T-helper 2 cell treated with Interferon-gamma antibody and Interleukin-4, amounts not matched to agents 5 μg/mL and 100 μg/mL, for 36 hours (primary cell): ENCODE measurements at places on chromosomes 7 and 10.

GRCh38 chr10:76401006-76401405 is 969.6 kb downstream of the LRMDA start:
- no peak for DNase-seq

GRCh38 chr7:127891144-127891543 is 140.1 kb downstream of the LRRC4 start:
- no peak for DNase-seq

DNA sequence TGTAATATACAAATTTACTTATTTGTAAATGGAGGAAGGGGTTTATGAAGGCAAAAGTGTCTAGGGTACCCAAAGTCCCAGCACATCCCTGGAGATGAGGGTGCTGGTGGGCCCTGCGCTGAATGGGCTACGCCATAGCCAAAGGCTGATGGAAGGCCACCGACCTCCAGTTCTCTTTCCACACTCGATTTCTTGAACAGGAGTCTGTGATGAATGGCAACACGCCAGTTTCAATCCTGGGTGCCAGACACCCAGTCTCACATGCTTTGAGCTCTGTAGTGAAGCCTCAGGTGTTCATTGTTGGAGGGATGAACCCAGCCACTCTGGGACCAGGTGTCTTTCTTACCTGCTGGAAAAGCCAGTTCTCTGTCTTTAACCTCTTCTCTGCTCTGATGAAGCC is 752 bp downstream of the LRMDA start:
- DNase-seq = no peak

DNA sequence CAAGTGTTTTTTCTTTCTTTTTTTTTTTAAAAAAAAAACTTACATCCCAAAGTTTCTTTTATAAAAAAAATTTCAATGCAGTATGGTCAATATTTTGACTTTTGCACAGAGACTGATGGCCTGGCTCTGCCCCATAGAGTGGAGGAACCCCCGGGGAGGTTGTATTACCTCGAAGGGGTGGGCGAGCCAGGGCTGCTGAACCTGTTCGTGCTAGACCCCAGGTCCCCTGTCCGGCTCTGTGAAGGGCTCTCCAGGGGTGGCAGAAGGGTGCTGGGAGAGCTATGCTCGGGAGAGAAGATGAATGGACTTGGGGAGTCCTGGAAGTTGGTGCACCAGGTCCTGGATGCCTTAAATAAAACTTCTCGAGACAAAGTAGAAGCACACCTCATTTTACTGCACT is 446.4 kb upstream of the KLF6 start:
- DNase-seq = no peak

DNA sequence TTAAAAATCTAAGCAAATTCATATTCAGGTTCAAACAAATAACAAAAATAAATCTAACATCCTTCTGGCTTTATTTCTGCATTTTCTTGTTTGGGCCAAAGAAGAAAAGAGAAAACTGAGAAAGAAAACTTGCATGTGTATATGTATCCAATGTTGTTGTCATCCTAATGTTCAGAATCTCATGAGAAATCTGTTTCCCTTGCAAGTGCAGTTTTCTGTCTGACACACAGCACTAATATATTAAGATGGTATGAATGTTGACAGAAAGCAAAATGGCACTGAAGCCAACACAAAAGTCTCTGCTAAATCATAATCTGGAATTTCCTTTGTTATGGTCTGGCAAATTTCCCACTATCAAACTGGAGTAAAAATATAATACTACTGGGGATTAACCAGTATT is 235.9 kb downstream of the HGF start:
- no peak for DNase-seq

- DNase-seq = no peak
Observed at GRCh38 chr7:44958645-44959344, 20.0 kb downstream of the MYO1G start.

GRCh38 chr7:151512353-151512752 is 7.3 kb downstream of the RHEB start:
- DNase-seq = no peak

- no peak for DNase-seq
Observed at GRCh38 chr10:13483073-13483472, 45.7 kb downstream of the BEND7 start.

GRCh38 chr10:8048281-8049008 is 6.0 kb upstream of the GATA3 start:
- peak; percentile 84 for DNase-seq

GRCh38 chr7:108322925-108323832 is 133.1 kb downstream of the NRCAM start:
- no peak for DNase-seq

DNA sequence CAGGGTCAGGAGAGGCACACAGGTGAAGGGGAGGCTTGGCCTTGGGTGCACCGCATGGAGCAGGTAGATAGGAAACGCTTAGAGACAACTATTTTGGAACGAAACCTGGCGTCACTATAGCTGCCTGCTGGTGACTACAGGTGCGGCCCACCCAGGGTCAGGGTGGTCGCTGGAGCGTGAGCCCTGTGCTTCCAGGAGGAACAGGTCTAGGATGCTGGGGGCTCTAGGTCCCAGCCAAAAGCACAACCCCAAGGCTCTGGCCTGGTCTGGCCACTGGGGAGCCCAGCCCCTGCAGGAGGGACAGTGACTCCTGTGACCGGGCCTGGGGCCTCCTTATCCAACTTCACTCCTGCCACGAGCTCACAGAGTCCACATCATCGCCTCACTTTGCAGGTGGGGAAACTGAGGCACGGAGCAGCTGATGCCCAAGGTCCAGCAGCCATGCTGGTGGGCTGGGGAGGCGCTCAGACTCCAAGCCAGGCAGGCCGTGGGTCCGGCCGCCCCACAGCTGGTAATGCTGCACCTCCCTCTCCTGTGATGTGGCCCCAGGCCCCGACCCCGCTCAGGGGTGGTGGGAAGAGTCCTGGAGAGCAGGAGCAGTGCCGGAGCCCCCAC is 9.0 kb downstream of the LFNG start:
- DNase-seq = no peak

- no peak for DNase-seq
Observed at GRCh38 chr7:115359119-115359518, 437.2 kb downstream of the MDFIC start.

GRCh38 chr7:102432442-102433218 is 745 bp upstream of the ORAI2 start:
- DNase-seq = no peak

DNA sequence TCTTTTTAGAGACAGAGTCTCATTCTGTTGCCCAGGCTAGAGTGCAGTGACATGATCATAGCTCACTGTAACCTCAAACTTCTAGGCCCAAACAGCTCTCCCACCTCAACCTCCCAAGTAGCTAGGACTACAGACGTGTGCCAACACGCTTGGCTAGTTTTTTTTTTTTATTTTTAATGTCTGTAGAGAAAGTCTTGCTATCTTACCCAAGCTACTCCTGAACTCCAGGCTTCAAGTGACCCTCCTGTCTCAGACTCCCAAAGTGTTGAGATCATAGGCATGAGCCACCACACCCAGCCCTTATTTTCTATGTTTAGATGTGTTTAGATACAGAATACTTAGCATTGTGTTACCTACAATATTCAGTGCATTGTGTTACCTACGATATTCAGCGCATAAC is 46.4 kb downstream of the KMT2E start:
- DNase-seq = no peak
